ENCODE measurements at places on chromosomes 5 and 9.

DNA sequence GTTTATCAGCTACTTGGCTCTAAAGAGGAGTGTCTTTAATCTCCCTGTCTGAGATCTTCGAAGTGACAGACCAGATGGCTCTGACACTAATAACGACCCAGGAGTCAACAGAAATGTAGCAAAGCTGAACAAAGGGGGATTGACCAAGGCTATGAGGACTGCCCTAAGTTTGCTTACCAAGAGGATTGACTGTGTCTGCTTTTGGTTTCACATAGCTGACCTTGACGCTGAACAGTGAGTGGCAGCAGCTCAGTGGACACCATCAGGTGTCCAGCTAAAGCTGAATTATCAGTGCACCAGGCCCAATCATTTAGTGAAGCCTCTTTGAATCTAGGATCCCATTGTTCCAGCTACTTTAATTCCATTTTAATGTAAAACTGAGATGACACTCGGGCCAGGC lies 262.6 kb downstream of the COX7C start:
- no peak for DNase-seq

DNA sequence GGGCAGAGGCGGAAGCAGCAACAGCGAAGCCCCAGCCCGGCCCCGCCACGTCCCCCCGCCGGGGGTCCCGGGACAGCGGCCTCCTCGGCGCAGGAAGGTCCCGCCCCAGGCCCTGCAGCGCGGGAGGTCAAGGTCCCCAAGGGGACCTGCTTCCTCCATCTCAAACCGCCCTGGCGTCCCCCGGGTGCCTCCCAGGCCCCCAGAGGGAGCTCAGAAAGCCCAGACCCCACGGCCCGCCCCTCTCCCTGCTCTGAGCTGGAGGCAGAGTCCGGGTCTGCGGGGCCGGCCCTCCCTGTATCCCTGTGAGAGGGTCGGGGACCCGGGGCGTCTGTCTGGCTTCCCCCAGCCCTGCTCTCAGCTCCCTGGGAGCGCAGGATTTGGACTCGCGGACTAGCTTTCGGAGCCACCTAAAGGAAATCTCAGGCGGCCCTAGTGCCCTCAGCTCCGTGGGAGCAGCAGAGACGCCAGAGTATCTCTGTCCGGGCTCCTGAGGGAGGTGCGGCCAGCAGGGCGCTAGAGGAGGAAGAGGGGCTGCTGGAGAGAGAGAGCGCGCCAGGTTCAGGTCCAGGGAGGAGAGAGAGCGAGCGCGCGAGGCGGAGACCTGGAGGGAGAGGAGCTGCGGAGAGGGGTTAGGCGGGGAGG lies 30.7 kb downstream of the EXOC3 start:
- DNase-seq: peak; percentile 47

- no peak for DNase-seq
These were observed 170.3 kb upstream of the PRR16 start for GRCh38 chr5:120293796-120294195.

- peak; percentile 35 for DNase-seq
These were observed 23.3 kb downstream of the MCTP1 start for GRCh38 chr5:95261437-95262175.
